ENCODE measurements at places on chromosomes 11 and 22. TPM values are rescaled to one million over a fixed set of nuclear protein-coding genes. Genes with fewer than 3 reads are reported as not detected.

Gene MIAT
- total RNA-seq = 270 TPM

Gene SCUBE2
- total RNA-seq = 0.64 TPM

Gene MOGAT2
- not detected for total RNA-seq

Gene MFRP
- not detected for total RNA-seq

Gene DEFB131B
- not detected for total RNA-seq

Gene PDGFD
- total RNA-seq = not detected

Gene ZC3H12C
- total RNA-seq = 0.17 TPM

Gene MS4A3
- not detected for total RNA-seq

Gene NUDT22
- total RNA-seq = 101 TPM

DNA sequence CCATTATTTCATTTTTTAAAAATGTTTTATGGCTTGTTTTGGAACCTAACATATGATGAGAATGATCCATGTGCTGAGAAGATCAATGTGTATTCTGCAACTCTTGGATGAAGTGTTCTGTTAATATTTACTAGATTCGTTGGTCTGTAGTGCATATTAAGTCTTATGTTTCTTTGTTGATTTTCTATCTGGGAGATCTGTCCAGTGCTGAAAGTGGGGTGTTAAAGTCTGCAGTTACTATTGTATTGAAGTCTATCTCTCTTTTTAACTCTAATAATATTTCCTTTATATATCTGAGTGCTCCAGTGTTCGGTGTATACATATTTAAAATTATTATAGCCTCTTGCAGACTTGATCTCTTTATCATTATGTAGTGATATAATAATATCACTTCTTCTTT is 11.9 kb downstream of the PATE3 start:
- no peak for DNase-seq

DNA sequence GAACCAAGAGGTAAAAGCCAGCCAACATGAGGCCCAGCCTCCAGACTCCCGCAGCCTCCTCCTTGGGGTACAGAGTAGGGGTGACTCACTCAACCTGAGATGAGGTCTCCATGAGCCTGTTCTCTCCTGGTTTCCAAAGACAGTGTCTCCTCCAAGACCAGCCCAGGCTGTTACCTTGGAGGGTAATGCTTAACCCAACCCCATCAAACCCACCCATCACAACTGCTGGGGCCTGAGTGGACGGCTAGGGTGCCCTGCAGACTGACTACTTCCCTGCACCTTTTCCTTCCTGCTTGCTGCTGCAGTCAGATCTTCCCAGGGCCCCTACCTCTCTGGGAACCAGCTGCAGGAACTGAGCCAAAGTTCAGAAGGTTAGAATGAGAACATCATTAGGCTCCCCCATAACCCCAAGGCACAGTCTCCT is 5.1 kb upstream of the NOL12 start:
- no peak for DNase-seq

DNA sequence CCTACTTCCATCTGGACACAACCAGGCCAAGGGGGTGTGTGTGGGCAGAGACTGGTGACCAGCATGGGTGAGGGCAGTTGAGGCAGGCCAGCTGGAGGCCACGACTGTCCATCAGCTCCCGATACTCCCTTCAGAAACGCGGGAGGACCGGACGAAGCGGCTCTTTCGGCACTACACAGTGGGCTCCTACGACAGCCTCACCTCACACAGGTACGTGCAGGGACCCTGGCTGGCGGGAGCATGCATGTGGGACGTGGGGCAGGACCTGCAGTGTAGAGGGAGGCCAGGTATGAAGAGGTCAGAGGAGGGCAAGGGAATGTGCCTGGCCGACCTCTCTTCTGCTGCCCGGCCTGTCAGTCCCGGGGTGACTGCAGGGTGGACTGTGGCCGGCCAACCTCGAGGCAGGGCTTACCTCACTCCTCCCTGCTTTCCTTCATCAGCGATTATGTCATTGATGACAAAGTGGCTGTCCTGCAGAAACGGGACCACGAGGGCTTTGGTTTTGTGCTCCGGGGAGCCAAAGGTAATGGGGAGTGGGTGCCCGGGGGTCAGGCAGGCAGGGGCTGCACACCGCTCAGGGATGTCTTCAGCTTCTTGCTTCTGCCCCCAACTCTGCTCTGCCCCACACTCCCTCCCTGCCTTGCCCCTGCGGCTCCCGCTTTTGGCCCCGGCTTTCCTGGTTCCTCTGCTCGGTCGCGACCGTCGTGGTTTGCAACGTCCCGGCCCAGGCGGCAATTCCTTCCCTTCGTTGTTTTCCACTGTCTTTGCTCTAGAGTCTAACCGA is 31.3 kb downstream of the SHANK3 start:
- no peak for DNase-seq

DNA sequence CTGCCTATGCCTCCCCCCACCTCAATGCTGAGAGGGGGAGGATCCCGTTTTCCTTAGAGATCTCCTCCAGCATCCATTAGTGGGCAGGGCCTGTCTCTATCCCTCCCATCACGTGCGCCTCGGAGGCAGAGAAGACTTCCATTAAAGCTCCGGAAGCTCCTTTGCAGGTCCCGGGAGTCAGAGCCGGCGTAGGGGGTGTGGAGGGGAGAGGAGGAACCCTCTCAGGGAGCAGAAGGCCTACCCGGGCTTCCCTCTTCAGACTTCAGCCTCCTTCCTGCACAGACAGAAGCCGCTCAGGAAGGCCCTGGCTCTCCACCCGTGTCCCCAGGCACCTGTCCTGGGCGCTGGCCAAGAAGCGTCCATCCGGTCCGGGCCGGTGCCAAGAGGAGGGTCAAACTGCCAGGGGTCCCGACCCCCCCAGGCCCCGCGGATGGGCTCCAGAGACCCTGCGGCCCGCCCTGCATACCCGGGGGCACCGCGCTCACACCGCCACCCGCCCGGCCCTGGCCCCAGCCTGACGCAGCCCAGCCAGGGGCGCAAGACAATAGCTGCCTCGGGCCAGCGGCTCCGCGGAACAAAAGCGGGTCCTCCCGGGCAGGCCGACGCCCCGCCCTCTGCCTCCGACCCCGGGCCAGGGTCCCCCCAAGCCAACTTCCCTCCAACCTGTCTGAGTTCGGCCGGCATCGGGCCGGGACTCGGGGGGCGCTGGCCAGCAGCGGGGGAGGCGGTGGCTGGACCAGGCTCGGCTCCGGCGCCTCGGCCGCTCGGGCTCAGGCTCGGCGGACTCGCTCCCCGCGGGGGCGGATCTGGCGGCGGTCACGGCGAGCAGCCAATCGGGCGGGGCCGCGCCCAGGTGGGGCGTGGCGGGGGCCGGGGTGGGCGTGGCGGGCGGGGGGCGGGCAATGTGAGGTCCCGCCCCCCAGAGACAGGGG is 29.9 kb downstream of the ARVCF start:
- DNase-seq = peak; percentile 41

DNA sequence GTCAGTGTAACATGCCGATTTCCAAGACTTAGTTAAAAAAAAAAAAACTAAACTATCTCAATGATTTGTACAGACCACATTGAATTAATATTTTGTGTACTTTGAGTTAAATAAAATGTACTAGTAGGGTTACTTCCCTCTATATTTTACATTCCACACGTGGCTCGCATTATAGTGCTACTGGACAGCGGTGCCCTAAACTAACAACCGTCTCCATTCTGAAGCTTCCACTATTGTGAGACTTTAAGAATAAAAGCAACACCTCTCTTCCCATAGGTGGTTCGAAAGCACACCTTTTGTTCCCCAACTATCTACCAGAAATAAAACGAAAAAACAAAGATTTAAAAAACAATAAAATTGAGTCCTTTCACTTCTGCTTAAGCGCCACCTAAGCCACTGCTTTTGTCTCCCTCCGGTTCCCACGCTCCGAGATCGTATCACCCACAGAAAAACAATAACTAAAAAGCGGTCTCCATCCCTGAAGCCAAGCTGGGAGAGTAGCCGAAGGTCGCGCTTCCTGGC is 380 bp upstream of the TTC17 start:
- no peak for DNase-seq

- no peak for DNase-seq
These were observed 66.5 kb downstream of the CCDC34 start for GRCh38 chr11:27296497-27296896.

- DNase-seq = no peak
These were observed 45.4 kb upstream of the MN1 start for GRCh38 chr22:27846910-27847309.

- no peak for DNase-seq
These were observed 111.4 kb upstream of the TBCEL start for GRCh38 chr11:120912504-120912903.

- DNase-seq = no peak
These were observed 26.0 kb downstream of the IL10RA start for GRCh38 chr11:118012083-118012669.

- no peak for DNase-seq
These were observed 25.9 kb downstream of the TUG1 start for GRCh38 chr22:30994960-30995359.

GRCh38 chr11:4654635-4655369 is 11.0 kb downstream of the OR51E1 start:
- no peak for DNase-seq

DNA sequence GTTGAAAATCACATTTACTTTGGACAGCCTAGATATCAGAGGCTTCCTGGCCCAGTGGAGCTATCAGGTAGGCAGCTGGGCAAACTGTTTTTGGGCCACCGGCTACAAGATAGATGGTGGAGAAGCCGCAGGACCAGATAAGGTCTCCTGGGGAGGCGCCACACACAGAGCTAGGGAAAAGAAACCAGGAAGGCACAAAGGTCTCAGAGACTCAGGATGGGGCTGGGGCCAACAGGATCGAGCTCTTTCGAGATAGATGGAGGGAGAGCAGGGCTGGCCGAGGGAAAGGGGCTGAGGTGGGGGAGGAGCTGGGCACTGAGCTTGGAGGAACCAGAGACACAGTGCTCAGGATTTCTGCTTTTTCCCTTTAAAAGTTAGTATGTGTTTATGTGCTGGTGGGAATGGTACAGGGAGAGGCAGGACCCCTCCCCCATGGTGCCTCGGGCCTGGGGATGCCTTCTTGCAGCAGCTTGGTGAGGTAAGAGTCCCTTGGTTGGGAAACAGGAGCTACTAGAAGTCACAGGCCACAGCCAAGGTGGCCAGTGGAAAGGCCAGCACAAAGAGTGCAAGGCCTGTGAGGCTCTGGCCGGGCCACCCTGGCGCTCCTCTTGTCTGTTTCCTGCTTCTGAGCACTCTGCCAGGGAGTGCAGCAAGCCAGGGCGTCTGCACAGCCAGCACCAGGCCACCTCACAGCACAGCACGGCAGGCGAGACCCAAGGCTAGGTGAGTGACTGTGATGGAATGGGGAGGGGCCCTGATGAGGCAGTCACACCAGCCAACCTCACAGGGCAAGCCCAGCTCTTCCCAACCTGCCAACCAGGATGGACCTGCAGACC is 11.5 kb upstream of the NAP1L4 start:
- no peak for DNase-seq

- DNase-seq = no peak
These were observed 22.8 kb upstream of the MUC5AC start for GRCh38 chr11:1134848-1135445.

- no peak for DNase-seq
These were observed 685.2 kb upstream of the CHORDC1 start for GRCh38 chr11:90908074-90908473.

DNA sequence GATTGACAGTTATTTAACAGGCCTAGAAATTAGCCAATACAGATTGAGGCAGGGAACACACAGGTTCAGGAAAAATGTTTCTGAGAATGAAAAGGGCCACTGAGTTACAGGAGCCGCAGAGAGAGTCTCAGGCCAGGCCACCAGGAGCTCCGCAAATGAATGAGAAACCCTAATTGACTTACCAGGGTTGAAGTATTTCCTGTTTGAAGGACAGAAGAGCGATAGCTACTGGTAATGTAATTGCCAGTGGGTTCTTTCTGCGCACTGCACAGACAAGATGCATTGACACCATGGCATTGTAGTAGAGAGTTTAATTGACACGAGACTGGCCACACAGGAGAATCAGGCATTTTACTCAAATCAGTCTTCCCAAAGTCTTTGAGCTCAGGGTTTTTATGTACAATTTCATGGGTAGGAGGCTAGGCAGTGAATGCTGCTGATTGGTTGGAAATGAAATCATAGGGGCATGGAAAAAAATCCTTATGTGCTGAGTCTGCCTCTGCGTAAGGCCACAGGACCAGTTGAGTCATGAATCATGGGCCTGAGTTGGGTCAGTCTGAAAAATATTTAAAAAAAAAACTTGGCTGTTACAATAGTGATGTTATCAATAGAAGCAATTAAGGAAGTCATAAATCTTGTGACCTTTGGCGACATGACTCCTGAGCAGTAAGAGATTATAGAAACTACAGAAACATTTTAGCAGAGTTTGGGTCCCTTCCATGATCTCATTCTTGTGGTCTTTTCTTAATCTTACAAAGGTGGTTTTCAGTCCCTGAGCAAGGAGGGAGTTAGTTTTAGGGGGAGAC is 203.8 kb downstream of the CASP12 start:
- DNase-seq = no peak

DNA sequence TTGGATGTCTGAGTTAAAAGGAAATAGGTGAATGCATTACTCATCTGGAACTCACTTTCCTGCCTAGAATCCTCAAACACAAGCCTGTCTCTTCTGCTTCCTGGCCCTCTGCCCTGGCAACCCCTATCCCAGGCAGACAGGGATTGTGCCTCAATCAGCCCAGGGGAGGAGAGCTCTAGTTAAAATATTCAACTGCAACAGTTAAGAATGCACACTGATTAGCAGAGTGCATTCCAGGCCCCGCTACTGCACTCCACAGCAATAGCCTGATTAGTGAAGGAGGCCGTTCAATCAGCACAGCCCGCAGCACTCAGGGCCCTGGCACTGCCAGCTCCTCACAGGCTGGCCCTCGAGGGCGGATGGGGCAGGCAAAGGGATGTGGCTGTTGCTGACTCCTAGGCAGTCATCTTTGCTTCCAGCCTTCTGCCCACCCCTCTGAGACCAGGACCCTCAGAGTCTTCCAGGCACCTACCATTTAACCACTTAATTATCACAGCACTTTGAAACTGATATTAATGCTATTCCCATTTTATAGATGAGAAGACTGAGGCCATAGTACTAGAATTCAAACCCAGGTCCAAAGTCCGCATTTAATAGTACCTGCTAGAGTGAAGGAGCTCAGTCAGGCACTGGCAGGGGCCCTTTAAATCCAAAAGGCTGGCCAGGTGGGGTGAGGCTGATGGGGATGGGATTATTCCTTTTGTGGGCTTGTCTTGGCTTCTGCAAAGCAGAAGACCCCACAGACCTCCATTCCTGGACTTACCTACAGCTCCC is 435.3 kb downstream of the SOX6 start:
- no peak for DNase-seq

DNA sequence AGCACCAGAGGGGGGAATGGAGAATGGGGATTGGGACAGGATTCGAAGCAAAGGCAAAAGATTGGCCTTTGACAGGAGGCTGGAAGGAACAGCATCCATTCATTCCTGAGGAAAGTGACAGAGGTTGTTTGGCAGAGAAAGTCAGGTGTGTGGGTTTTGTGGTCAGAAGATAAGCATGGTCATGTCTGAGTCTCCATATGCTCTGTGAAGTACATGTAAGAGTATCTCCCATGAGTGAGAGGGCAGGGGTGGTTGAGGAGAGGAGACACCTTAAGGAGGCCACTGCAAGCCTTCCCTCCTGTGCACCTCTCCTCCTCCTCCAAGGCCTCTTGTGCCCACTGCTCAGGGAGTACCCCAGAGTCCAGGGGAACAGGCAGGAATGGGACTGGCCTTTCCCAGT is 1.9 kb upstream of the NLRP10 start:
- DNase-seq = no peak

- no peak for DNase-seq
These were observed 34.1 kb downstream of the LIF start for GRCh38 chr22:30212363-30212995.

GRCh38 chr11:134068829-134069425 is at the start of gene JAM3:
Gene JAM3, plus strand, starts transcription at chr11:134069072. Its CDS starts 12 bp downstream, at chr11:134069084.
- DNase-seq = peak; percentile 98

GRCh38 chr11:117840881-117841550 is 16.5 kb upstream of the FXYD2 start:
- DNase-seq = no peak

GRCh38 chr22:37849089-37849751 is at the start of gene EIF3L:
Gene EIF3L, plus strand, starts transcription at chr22:37849419. Its CDS starts 31 bp downstream, at chr22:37849450.
- DNase-seq = peak; percentile 81

- DNase-seq = no peak
These were observed 877 bp downstream of the ALG9 start for GRCh38 chr11:111870522-111870885.
